ENCODE measurements at places on chromosomes 2 and 18.

GRCh38 chr2:100891906-100892642 lies 72.1 kb downstream of the NPAS2 start:
- no peak for DNase-seq

DNA sequence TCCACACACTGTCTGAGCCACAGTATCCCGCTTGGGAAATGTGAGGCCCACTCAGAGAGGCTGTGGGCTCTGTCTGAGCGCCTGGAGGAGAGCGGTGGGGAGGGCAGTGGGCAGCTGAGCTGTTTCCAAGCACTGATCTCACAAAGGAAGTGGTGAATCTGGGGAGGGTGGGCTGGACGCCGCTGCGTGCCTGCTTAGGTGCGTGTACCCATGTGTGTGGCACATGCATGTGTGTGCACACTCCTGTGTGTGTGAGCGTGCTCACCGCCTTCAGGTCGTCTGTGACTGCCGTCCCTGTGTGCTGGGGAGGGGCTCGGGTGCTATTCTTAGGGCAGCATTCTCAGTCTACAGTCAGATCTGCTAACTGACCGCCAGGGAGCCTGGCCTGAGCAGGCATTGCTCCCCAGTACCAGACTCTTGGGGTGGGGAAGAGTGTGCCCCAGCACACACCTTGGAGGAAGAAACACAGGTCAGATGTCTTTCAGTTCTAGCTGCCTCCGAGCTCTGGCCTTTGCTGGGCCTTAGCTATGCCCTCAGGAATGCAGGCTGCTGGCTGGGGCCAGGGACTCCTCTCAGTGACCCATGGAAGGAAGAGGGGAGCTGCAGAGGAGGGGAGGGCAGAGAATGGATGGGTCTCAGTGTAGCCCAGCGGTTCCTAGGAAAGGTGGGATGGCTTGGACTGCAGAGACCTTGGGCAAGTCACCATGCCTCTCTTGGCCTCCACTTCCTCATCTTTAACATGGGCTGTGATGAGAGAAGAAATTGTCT lies 31.4 kb downstream of the KCNIP3 start:
- DNase-seq, result no peak

- no peak for DNase-seq
Measured at GRCh38 chr18:67143028-67143427, 373.5 kb downstream of the DSEL start.

DNA sequence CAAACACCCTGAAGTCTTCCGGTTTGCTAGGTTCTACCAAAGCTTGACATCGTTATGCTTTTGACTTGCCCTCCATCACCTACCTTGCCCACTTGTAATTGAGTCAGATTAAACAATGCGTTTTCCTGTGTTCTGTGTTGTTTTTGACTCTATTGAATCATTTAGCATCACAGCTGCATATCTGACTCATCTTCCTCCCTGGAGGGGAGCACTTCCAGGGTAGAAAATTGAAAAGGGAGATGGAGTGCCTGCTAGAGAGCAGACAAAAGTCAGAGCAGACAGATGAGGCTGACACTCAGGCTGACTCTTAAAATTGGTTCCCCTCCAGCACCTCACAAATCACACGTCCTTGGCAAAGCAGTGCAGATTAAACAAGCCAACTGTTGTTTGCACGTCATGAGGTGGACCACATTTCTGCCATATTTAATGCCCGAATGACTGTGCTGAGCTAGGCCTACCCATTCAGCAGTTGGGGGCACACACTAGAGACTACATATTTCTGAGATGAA lies 2.2 kb downstream of the MPP4 start:
- no peak for DNase-seq

DNA sequence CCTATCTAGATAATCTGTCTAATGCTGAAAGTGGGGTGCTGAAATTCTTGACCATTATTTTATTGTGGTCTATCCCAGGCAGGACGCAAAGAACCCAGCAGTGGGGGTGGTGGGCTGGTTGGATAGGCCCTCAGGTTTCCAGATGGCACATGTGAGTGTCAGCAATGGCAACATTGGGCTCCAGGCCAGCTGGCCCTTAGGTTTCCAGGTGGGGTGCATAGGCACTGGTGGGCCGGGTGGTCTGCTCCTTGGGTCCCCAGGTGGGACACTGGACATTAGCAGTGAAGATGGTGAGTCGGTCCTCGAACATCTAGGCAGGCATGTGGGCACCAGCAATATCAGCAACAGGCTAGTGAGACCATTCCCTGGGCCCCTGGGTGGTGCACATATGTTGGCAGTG lies 680.3 kb upstream of the ACVR2A start:
- DNase-seq, result no peak

DNA sequence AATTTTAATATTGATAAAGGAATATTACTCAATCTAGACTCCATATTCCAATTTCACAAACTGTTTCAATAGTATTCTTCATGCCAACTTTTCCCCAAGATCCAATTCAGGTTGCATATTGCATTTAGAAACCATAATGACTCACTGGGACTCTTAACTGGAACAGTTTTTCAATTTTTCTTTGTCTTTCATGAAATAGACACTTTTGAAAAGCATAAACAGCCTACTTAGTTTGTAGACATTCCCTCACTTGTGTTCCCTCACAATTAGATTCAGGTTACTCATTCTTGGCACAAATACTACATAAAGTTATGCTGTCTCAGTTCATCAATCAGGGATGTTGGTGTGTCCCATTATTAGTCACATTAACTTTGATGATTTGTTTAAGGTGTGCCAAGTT lies 1768.4 kb upstream of the PIK3C3 start:
- no peak for DNase-seq

DNA sequence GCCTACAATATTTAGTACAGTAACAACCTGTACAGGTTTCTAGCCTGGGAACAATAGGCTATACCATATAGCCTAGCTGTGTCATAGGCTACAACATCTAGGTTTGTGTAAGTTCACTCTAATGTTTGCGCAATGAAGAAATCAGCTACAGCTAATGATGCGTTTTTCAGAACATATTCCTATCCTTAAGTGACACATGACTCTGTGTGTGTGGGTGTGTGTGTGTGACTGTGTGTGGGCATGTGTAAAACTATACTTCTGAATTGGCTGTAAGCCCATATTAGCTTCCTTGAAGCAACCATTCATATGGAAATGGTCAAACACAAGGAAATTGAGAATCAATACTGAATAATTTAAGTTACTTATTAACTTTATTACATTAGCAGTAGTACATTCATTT lies 120.8 kb upstream of the SULT1C3 start:
- no peak for DNase-seq

- no peak for DNase-seq
Measured at GRCh38 chr18:11775436-11776174, 75.6 kb upstream of the CHMP1B start.

DNA sequence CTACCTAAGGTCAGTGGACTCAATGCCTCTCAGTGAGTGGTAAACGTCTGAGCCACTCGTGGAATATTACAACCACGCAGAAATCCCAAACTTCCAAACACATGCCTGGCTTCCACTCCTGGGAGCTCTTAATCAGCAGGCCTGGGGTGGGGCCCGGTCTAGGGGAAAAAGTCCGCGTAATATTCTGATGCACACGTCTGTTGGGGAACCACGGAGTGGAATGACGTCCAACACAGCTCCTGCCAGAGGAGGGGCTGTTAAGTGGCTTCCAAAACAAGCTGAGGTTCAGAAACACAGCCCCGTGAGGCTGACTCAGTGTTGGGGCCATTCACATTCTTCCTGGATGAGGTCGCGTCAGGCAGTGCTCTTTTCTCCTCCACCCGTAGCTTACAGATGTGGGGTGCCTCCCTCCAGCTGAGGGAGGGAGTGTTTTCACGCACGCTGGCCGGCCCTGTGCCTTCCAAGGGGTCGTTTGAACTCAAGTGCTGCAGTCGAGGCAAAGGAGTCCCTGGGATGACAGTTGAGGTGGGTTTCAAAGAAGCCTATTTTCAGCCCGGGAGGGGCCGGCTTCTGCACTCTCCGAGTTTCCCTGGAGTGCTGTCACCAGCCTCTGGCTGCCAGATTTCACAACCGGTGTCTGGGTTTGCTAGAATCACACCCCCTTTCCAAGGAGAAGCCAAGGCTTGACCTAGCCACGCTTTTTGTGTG lies 73.1 kb downstream of the ACKR3 start:
- no peak for DNase-seq

- no peak for DNase-seq
Measured at GRCh38 chr2:136116151-136116812, 1.7 kb downstream of the CXCR4 start.

- DNase-seq, result no peak
Measured at GRCh38 chr2:46562451-46562840, 83.1 kb downstream of the TMEM247 start.

- DNase-seq, result no peak
Measured at GRCh38 chr18:78582898-78583738, 396.5 kb upstream of the SALL3 start.

DNA sequence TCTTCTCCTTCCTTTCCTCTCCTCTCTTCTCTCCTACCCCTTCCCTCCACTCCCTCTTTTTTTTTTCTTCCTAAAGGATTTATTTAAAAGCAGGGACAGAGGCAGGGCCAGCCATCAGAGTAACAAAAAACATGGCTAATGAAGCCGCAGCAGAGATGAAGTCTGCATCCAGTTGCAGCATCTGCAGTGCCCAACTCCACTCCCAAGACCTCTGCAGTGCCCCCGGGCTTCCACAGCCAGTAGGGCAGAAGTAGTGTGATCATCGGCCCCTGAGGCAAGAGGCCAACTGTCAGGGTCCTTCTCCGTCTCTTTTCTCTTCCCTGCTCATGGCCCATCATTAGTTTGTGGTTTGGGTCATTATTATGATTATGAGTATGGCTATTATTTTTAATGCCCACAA lies 4.2 kb upstream of the EGR4 start:
- no peak for DNase-seq

DNA sequence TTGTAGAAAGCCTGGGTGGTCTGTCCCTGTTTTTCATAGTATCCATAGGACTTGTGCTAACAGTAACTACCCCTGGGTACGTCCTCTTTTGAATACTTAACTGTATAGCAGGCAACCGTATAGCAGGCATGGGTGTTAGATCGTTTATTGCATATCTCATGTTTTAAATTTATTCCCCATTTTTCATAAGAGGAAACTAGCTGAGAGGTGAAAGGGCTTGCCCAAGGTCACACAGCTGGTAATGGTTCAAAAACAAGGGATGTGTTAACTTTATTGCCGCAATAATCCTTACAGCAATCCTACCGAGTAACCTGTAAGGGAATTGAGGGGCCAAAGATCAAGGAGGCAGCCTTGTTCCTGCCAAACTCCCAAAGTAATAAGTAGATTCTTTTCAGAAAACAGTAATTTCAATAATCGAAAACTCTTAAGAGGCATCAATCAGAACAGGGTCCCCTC lies 990 bp upstream of the MGAT4A start:
- DNase-seq, result no peak

GRCh38 chr2:135182601-135183000 lies 130.5 kb downstream of the RAB3GAP1 start:
- DNase-seq, result no peak

GRCh38 chr2:223950448-223951347 lies 5.6 kb upstream of the WDFY1 start:
- no peak for DNase-seq

DNA sequence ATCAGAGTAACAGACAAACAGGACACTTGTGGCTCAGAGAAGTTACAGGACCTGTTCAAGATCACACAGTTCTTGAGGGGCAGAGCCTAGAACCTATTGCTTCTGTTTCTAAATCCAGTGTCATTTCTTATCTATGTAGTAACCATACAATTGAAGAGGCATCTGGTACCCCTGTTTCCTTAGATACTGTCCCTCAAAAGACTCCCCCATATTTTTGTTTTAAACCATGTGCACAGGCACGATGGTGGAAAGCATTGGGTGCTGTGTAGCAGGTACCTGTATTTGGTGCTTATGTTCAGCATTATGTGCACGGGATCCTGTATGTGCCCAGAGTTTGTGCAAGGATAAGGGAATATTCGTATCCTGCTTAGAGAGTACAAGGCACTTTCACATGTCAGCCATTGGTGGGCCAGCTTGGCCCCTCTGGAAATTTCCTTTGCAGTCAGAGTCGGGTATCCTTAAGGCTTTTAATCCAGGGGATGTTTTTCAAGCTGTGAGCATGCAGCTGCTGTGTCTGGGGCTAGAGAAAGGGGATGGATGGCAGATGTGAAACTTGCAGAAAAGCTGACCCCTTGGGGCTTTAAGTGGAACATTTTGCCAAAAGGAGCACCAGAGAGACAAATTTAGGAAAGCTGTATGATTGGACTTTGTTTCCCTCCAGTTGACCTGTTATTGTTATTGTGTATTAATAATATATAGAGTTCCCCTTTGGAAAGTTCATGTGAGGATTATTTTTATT lies 2.1 kb downstream of the LBH start:
- DNase-seq, result peak; percentile 57

DNA sequence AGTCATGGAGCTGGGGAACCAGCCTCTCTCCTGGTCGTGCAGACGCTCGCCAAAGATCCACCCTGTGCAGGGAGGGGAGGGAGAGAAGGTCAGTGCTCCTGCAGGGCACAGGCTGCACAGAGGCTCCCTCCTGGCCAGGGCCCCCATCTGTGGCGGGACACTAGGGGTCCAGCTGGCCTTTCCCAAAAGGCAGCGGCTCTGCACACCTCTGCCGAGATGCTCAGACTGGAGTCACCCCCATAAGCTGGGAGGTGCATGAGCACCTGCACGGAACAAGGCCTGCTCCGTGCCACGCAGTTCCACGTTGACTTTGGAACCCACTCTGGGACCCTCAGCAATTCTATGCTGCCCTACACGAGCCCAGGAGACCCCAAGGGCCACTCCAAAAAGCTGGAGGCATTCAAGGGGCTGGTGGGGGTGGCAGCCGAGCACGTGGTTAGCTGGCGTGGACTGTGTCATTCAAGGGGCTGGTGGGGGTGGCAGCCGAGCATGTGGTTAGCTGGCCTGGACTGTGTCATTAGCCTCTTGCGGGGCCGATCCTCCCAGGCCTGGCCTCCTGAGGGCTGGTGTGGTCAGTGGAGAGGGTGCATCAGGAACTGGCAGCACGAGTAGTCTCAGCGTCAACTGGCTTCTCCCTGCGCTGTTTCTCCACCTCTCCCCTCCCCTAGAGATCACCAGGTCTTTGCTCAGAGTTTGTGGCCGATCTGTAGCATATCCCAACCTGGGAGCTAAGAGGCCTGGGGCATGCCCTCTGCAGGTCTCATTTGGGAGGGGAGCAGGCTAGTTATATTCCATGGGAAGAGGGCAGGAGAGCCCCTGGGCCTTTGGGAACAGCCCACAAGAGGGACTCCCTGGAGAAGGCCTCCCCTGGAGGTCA lies 9.8 kb downstream of the SNORC start:
- no peak for DNase-seq

DNA sequence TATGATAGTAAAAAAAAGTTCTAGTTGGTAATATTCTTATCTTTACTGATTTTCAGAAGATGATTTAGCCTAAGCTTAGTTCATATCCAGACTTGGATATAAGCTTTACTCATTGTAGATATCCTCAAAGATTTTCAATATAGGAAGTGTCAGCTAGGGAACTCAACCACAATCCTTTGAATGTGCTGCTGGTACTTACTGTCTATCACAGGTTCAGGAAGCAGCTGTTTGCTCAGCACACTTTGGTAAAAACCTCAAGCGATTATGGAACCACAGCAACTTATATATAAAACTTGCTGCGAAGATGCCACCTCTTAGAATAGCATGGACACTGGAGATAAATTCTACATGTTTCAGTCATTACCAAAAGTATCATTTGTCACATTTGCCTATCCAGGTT lies 60.1 kb upstream of the TNFRSF11A start:
- no peak for DNase-seq

- no peak for DNase-seq
Measured at GRCh38 chr2:101737478-101738255, 40.2 kb downstream of the MAP4K4 start.
